ENCODE measurements at places on chromosomes 5 and 9.

DNA sequence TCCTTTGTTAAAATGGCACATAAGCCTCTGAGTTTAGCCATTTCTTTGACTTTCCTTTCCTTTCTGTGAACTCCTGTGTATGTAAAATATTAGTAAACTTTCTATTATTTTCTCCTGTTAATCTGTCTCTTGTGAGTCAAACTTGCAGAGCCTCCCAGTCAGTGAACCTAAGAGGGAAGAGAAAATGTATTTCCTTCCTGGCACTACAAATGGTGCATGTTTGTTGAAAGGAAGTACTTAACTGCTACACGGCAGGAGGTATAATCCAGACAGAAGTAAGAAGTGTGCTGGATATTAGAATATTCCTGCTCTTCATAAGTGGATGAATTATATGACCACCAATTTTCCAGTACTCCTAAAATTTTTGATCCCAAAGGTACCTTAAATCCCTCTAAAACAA lies 23.0 kb downstream of the CTSL start:
- DNase-seq = no peak

DNA sequence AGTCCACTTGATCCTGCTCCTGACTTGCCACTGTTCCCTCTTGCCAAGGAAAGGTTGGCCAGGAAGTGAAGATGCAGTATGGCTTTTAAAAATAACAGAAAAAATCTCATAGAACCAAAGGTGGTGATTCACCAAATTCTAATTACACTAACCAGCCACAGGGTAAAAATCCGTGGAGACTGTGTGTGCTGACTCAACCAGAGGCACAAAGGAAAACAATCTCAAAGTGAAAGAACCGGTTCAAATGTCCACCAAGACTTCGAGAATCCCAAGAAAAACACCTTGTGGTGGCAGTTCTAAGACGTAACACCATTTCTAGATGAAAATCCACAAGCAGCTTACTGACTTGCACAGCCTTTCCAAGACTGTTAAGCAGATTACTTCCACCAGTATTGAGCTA lies 279.1 kb downstream of the TLE1 start:
- no peak for DNase-seq

DNA sequence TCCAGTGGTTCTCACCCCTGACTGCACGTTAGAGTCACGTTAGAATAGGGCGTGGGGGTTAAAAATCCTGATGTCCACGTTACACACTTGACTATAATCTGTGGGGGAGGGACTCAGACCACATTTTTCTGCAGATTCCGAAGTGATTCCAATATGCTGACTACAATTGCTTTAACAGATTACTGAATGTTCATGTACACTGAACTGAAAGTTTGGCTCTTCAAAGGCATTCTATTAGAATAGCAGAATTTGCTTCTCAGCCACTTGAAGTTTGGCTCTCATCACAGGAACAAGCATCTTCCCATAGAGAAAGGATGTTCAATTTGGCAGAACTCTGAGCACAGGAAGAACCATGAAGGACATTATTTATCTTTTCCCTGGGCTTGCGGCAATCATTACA lies 84.5 kb downstream of the HAPLN1 start:
- no peak for DNase-seq

- DNase-seq = no peak
These were observed 524.2 kb downstream of the SPATA31D1 start for GRCh38 chr9:82512728-82513127.

- no peak for DNase-seq
These were observed 547.3 kb downstream of the TAF11L14 start for GRCh38 chr5:18181575-18181974.

GRCh38 chr9:113748135-113748534 lies 128.0 kb upstream of the ZNF618 start:
- no peak for DNase-seq

GRCh38 chr9:69193685-69194032 lies 19.6 kb downstream of the TJP2 start:
- no peak for DNase-seq

- DNase-seq = no peak
These were observed 18.1 kb upstream of the ARRDC3 start for GRCh38 chr5:91401175-91401574.

- DNase-seq = peak; percentile 78
These were observed 43.1 kb upstream of the RXRA start for GRCh38 chr9:134283111-134283515.

- DNase-seq = no peak
These were observed 25.6 kb downstream of the ANKS6 start for GRCh38 chr9:98770717-98771116.

DNA sequence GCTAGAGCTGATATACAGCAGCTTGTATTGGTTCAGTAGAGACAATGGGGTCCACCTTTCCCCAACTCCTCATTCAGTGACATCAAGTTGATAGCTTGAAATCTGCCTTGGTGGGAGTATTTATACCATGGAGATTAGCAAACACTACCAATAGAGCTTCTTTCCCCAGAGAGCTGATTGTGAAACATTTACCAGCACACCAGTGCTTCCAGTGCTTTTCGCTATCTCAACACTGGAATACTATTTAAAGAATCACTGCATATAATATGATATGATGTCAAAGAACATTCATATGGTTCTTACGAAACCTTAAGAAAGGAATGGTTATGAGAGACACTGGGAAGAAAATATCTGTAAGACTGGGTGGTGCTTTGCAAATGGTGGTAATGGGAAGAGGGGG lies 21.8 kb upstream of the RNF145 start:
- no peak for DNase-seq

DNA sequence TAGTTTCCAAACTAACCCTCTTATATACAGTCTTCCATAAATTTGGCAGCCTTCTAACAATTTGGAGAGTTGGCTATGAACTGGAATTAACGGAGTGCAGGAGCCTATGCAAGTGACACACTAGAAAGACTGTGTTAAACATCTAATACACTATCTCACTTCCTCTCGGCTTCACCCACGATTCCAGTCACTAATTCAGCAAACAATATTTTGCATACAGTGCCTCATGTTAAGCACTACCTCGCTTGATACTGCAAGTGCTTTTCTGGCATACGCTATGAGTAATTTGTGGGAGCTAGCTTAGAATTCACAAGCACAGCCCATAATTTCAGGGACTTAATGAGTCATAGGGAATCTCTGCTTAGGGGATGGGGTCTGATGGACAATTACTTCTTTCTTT lies 102.5 kb downstream of the ST8SIA4 start:
- no peak for DNase-seq

GRCh38 chr9:17726298-17726697 lies 147.4 kb downstream of the SH3GL2 start:
- DNase-seq = no peak

DNA sequence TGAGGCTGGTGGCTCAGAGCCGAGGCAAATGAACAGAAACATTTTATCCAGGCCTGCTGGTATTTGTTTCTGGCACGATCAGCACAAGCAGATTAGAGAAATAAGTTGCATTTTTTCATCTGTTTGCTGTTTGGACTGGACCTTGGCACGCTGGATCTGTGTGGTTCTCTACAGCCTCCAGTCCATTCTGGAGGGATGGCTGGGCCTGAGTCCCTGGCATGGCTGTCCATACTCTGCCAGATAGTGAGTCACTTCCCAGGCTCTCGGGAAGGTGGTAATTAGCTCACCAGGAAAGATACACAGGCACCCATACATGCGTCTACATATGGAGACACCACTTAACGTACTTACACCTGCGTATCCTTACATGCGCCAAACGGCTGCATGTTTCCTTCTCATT lies 78.6 kb downstream of the SPRY4 start:
- no peak for DNase-seq
